Dermis lymphatic vessel endothelial cell (primary cell): ENCODE measurements at places on chromosomes 2 and 18. TPM values are rescaled to one million over a fixed set of nuclear protein-coding genes. Genes with fewer than 3 reads are reported as not detected.

LCLAT1 gene
- total RNA-seq = 9.5 and 11.3 TPM in 2 replicates

SERPINB5 gene
- total RNA-seq = not detected in 2 replicates

HOXD8 gene
- total RNA-seq = 23.8 and 44.3 TPM in 2 replicates

PPP4R1 gene
- 132 and 138 TPM in 2 replicates for total RNA-seq

HOXD3 gene
- total RNA-seq = 9.1 and 18.2 TPM in 2 replicates

ITGA4 gene
- total RNA-seq = 0.52 and 3.7 TPM in 2 replicates

NDUFAF7 gene
- 9.1 and 14.3 TPM in 2 replicates for total RNA-seq

EIPR1 gene
- 22.5 and 25.0 TPM in 2 replicates for total RNA-seq

IL1RL1 gene
- under 0.01 and 0.09 TPM in 2 replicates for total RNA-seq

EPG5 gene
- 9.4 and 14.8 TPM in 2 replicates for total RNA-seq

LRP1B gene
- under 0.01 and 0.11 TPM in 2 replicates for total RNA-seq

ASB18 gene
- not detected in 2 replicates for total RNA-seq

CIB4 gene
- not detected in 2 replicates for total RNA-seq

PPP1R1C gene
- total RNA-seq = 0.33 TPM in 1 of 2 replicates, not detected in the other

NXPH2 gene
- not detected in 2 replicates for total RNA-seq

RPL31 gene
- total RNA-seq = 1,383 and 1,711 TPM in 2 replicates

ANTXR1 gene
- total RNA-seq = 0.33 and 0.52 TPM in 2 replicates

RBKS gene
- total RNA-seq = 1.1 and 3.1 TPM in 2 replicates

GPR75 gene
- 0.76 and 1.1 TPM in 2 replicates for total RNA-seq

PPP3R1 gene
- total RNA-seq = 20.4 and 21.7 TPM in 2 replicates

ZSWIM2 gene
- not detected in 2 replicates for total RNA-seq

INPP5D gene
- total RNA-seq = 27.7 and 45.4 TPM in 2 replicates

GTF2A1L gene
- 0.09 and 0.11 TPM in 2 replicates for total RNA-seq

COL4A4 gene
- under 0.01 TPM in 2 replicates for total RNA-seq

SH3BP4 gene
- 17.4 and 23.6 TPM in 2 replicates for total RNA-seq

FSHR gene
- not detected in 2 replicates for total RNA-seq

TGFA gene
- total RNA-seq = 7.1 and 12.2 TPM in 2 replicates

GPD2 gene
- 30.0 and 34.0 TPM in 2 replicates for total RNA-seq

PRADC1 gene
- total RNA-seq = 17.7 and 28.6 TPM in 2 replicates

TMEM163 gene
- not detected in 2 replicates for total RNA-seq

CD8B2 gene
- total RNA-seq = not detected in 2 replicates

DSG2 gene
- 6.2 and 15.0 TPM in 2 replicates for total RNA-seq

TCF7L1 gene
- 4.3 and 5.2 TPM in 2 replicates for total RNA-seq
